Right ventricle myocardium superior (tissue), 1 donor: ENCODE measurements at places on chromosomes 4 and X.

- no peak for DNase-seq
These were observed 71.3 kb downstream of the SOX3 start for GRCh38 chrX:140433582-140433981.

GRCh38 chrX:78747489-78747888 lies at the start of gene LPAR4:
Gene LPAR4 (plus strand): TSS chrX:78747720. CDS start chrX:78754870, 7,150 bp downstream.
- DNase-seq, result no peak

GRCh38 chrX:1598021-1598875 lies 6.8 kb downstream of the AKAP17A start:
- DNase-seq, result no peak

DNA sequence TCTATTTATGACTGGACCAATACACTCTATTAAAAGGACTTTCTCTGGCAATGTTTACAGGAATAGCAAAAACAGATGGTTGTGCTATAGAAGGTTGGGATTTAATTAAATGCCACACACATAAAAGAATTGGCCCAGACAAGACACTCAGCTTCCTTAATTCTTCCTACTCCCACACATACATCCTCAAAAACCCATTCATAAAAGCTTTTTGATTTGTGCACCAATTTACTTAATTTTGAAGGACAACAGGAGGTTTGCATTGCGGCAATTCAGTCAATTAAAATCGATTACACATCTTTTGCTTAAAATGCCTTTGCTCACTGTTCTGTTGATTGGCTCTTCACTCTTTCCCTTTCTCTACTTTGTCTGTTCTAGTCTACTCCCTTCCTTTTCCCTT lies 317.1 kb downstream of the CBLL2 start:
- no peak for DNase-seq

- DNase-seq, result no peak
These were observed 93.7 kb upstream of the DHRSX start for GRCh38 chrX:2594491-2594890.

- no peak for DNase-seq
These were observed 442 bp downstream of the NDUFB11 start for GRCh38 chrX:47143894-47144625.

DNA sequence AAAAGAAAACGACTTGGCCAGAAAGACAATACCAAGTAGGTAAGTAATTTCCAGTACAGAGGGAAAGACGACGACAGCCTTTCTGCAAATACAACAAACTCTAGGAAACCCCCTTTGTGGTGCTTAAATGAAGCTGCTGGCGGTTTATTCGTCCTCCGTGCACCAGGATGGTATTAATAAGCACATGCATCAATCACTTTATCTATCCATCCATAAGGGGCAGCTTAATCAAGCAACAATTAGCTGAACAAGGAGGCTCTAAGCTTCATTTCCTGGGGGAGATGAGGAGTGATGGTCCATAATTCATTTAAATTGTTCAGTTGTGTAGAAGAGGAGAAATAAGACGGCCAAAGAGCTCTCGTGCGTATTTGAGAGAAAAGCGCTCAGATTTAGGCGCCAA lies 26.2 kb downstream of the IRF2 start:
- no peak for DNase-seq

- DNase-seq, result no peak
These were observed 23.8 kb upstream of the SEPSECS start for GRCh38 chr4:25184056-25184455.
